ENCODE measurements at places on chromosomes 16 and 17.

- no peak for DNase-seq
These were observed 255.3 kb upstream of the CDH11 start for GRCh38 chr16:65377195-65377594.

DNA sequence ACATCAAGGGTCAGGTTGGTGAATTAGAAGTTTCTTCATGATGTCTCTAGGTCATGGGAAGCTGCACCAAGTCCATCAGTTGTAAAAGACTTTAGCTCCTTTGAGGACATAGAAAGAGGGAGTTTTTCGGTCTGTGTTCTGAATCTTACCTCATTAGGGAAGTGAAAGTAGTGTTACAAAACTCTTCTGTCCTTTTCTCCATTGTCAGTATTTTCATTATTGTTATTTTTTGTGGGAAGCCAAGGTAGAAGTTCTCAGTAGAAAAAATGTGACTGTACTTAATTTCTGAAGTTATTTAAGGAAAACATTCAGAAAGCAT is 24.2 kb downstream of the MAP3K3 start:
- DNase-seq: no peak

DNA sequence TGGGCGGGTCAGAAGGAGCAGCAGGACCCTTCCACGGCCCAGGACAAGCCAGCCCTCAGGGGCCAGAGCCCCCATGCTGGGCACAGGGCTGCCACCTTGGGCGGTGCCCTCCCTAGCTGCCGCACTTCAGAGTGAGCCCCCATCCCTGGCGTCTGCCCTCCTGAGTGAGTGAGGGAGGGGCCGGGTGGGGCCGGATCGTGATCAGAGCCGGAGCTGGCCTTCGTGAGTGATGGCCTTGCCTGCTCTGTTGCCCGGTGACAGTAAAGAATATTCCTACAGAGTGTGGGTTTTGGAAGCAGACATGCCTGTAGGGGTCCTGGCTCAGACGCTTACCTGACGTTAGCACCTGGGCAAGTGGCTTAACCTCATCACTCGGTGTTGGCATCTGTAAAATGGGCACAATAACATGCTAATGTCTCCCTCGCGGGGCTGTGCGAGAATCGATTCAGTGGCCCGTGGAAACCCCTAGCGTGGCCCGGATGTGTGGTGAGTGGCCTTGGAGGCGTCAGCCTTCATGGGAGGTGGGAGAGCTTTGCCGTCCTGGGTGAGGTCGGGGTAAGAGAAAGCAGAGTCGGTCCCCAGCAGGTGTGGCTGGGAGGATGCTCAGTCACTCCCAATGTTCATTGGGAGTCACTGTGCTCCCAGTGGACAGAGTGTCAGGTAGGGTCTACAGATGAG is 26.1 kb downstream of the JPH3 start:
- DNase-seq: no peak

DNA sequence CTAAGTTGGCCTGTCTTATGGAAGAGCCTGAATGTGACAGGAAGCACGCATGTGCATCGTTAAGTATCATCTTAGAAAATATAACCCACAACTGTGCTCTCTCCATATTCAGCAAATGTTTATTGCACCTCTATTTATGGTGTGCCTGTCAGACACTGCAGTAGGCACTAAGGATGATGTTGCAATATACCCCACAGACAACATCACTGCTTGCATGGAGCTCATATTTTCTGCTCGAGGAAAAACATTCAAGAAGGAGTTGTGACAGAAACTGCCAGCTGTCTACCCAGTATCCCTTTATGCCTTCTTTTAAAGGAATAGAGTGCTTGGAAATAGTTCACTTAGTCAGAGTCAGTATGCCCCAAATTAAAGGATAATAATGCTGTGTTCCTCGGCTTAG is 132.3 kb upstream of the RBFOX1 start:
- no peak for DNase-seq

DNA sequence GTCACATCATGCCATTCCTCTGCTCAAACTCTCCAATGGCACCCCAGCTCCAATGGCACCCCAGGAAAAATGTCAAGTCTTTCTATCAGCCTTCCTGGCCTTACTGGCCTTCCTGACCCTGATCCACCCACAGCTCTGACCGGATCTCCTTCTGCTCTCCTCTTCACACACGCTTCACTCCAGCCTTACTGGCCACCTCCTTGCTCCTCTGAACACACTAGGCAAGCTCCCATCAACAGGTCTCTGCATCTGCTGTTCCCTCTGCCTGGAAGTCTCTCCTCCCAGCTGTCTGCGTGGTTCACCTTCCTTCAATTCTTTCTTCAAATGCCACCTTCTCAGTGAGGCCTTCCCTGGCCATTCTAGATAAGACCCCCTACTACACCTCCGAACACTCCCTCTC is 43.4 kb downstream of the MYO1D start:
- no peak for DNase-seq

DNA sequence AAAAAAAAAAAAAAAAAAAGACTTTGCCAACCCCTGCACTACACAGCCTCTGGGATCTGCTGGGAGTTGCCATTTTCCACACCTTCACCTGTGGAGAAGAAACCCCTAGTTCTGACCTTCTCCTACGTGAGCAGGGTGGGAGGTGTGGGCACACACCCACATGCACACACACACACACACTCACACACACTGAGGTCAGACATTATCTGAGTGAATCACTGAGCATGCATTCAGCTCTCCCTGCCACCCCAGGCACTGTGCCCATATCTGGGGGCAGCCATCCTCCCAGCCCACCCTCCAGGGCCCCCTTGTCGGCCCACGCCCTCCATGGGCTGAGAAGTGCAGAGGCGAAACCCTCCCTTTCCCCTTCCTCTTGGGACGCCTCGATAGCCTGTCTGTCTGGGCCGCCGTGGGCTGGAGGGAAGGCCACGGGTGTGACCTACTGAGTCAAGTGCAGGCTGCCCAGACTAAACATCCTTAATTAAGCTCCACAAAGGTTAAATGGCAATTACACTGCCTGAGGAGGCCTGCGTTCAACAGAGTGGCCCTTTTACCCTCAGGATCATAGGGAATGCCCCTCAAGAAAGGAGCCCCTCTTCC is 143.8 kb downstream of the C16orf95 start:
- DNase-seq: no peak

Measured in GF-D8 (cell line).